Left lung (tissue), 14 donors: ENCODE measurements at places on chromosomes 4 and X. TPM values are rescaled to one million over a fixed set of nuclear protein-coding genes. Genes with fewer than 3 reads are reported as not detected.

DNA sequence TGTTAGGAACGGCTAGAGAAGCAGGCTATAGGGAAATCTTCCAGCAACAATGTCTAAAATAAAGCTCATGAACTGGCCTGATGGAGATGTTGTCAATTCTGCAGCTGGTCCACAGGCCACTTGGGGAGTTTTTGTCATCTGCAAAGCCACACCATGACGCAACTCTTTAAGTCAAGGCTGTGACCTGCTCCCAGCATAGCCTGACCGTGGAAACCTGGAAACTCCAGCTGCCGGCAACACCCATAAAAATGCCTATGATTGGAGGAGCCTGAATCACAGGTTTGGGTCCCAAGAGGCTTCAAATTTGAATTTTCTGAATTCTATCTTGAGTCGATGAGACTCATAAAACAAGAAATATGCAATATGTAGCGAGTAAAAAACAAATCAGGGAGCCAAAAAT lies 969.2 kb upstream of the PRKX start:
- DNase-seq = no peak
- H3K4me3 ChIP-seq = no peak overlapping the region
- H3K27me3 ChIP-seq = no peaks in the 10 kb centered on the region
- H3K27ac ChIP-seq = no peak overlapping the region
- H3K36me3 ChIP-seq = no peaks in the 10 kb centered on the region

PPP1R2C gene
- not detected for polyA plus RNA-seq

- no peaks in the 10 kb centered on the region for H3K27me3 ChIP-seq
- no peak overlapping the region for H3K27ac ChIP-seq
- no peaks in the 10 kb centered on the region for H3K36me3 ChIP-seq
- H3K4me1 ChIP-seq = no peaks in the 10 kb centered on the region
These were observed 61.2 kb downstream of the NDNF start for GRCh38 chr4:121011138-121011537.

DNA sequence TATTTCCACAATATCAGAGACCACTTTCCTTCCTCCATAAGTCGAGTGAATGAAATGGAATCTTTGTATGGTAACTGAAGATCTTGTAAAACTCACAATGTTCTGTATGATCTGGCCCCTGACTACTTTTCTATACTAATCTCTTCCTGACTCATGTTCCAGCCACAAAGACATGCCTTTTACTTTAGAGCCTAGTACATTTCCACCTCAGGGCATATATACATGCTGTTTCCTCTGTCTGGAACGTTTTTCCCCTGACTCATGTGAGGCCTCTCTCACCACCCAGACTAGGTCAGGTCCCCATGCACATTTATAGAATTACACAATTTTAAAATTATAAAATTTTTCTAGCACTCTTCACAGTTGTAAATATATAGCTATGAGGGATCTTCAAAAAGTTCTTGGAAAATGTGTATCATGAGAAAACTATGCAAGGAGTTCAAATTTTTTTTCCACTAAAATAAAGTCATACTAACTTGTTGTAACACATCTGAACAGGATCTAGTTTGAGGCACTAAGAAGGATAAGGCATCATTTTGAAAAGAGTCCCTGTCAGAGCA lies 208.8 kb downstream of the SH2D1A start:
- H3K27me3 ChIP-seq = no peaks in the 10 kb centered on the region
- no peaks in the 10 kb centered on the region for H3K36me3 ChIP-seq
- no peak overlapping the region for H3K27ac ChIP-seq
- H3K4me1 ChIP-seq = no peaks in the 10 kb centered on the region
- H3K4me3 ChIP-seq = no peak overlapping the region

PNMA6E gene
- not detected for polyA plus RNA-seq

GRCh38 chrX:74550295-74550802 lies 64.1 kb downstream of the RLIM start:
- no peak overlapping the region for H3K27ac ChIP-seq
- no peaks in the 10 kb centered on the region for H3K4me1 ChIP-seq
- DNase-seq = peak; percentile 81
- no peaks in the 10 kb centered on the region for H3K36me3 ChIP-seq

FAM9B gene
- not detected for polyA plus RNA-seq

DNA sequence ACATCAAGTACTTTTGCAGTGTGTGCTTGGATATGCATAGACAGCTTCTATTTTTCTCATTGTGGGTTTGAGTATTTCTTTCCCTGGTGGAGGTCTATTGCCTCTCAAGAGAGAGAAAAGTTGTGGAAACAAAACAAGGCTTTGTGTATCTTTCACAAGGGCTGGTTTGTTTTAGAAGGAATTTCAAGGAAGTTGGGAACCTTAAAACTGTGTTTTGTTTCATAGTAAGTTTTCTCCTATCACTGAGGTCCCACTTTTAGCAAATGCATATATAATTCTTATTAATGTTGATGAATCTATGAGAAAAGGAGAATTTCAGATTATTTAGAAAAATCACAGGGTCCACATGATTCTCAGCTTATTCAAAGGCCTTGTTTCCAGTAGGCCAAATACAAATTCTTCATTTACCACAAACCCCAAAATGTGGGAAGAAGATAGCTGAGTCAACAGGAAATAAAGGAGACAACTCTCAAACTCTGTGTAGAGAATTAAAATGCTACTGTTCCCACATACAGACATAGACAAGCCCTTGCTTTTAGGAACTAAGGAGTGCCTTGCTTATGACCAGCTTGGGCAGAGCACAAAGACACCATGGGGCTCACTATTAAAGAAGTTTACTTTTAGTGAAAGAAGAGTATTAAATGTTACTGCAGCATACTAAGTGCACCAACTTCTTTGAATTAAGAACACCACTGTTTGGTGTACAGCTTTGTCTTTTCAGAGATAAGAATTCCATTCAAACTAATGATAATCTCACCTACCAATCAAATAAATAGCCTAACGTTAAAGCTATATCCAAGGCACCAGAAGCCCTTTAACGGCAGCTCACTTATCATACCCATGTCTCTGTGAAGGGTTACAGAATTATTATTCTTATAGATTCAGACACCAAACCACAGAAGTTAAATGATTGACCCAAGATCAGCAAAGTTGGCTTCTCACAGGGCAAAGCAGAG lies 177.4 kb upstream of the LEF1 start:
- no peaks in the 10 kb centered on the region for H3K27me3 ChIP-seq
- H3K4me3 ChIP-seq = no peak overlapping the region
- H3K4me1 ChIP-seq = peaks cover 4% of the 10 kb centered on the region
- H3K36me3 ChIP-seq = no peaks in the 10 kb centered on the region
- no peak for DNase-seq
- H3K27ac ChIP-seq = no peak overlapping the region

DNA sequence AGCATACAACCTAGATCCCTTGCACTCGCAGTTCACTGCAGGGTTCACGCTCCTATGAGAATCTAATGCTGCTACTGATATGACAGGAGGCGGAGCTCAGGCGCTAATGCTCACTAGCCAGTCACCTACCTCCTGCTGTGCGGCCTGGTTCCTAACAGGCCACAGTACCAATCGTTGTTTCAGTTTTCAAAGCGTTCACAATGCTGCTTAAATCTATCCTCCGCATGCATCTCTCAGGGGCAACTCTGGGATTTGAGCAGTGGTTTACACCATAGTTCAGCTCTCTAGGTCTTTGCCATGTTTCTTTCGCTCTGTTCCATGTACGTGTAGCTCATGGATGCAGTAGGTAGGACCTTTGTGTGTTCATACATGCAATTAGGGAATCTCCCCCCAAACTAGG lies 47.2 kb downstream of the CLOCK start:
- H3K4me3 ChIP-seq = no peak overlapping the region
- no peaks in the 10 kb centered on the region for H3K27me3 ChIP-seq
- DNase-seq = no peak
- H3K27ac ChIP-seq = no peak overlapping the region
- H3K36me3 ChIP-seq = no peaks in the 10 kb centered on the region

GRCh38 chrX:34656467-34656841 lies 631 bp downstream of the TMEM47 start:
- H3K4me1 ChIP-seq = no peaks in the 10 kb centered on the region
- DNase-seq = no peak
- no peaks in the 10 kb centered on the region for H3K36me3 ChIP-seq
- peaks cover 8% of the 10 kb centered on the region for H3K27me3 ChIP-seq
- peak overlapping the region; percentile 69 for H3K27ac ChIP-seq

GRCh38 chr4:4995103-4995907 lies 24.0 kb downstream of the CYTL1 start:
- H3K4me1 ChIP-seq = no peaks in the 10 kb centered on the region
- H3K36me3 ChIP-seq = no peaks in the 10 kb centered on the region
- DNase-seq = peak; percentile 69
- no peaks in the 10 kb centered on the region for H3K27me3 ChIP-seq
- H3K4me3 ChIP-seq = no peak overlapping the region
- H3K27ac ChIP-seq = no peak overlapping the region

- H3K27ac ChIP-seq = peak overlapping the region; percentile 99
- peaks cover 56% of the 10 kb centered on the region for H3K4me1 ChIP-seq
- peak overlapping the region; percentile 95 for H3K4me3 ChIP-seq
- H3K27me3 ChIP-seq = no peaks in the 10 kb centered on the region
- no peaks in the 10 kb centered on the region for H3K36me3 ChIP-seq
These were observed 340 bp downstream of the HNRNPD start for GRCh38 chr4:82373486-82373815.

SPCS3 gene
- 79.7 TPM for polyA plus RNA-seq

TMEM35A gene
- 17.0 TPM for polyA plus RNA-seq

DNA sequence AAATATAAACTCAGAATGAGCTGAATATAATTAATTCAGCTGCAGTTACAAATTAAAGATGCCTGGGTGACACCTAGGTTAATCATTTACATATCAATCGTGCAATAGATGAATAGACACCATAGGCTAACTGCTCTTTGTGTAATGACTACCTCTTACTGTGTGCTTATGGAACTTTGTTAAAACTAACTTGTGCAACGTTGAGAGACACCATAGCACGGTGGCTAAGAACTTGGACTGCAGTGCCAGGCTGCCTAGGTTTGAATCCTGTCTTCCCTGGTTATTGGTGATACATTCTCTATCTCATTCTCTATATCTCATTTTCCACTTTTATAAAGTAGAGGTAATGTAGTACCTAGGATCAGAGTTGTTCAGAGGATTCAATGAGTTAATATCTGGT lies 46.9 kb downstream of the SMAD1 start:
- no peak overlapping the region for H3K27ac ChIP-seq
- no peak overlapping the region for H3K4me3 ChIP-seq
- H3K4me1 ChIP-seq = peaks cover 3% of the 10 kb centered on the region
- DNase-seq = no peak
- no peaks in the 10 kb centered on the region for H3K36me3 ChIP-seq

DNA sequence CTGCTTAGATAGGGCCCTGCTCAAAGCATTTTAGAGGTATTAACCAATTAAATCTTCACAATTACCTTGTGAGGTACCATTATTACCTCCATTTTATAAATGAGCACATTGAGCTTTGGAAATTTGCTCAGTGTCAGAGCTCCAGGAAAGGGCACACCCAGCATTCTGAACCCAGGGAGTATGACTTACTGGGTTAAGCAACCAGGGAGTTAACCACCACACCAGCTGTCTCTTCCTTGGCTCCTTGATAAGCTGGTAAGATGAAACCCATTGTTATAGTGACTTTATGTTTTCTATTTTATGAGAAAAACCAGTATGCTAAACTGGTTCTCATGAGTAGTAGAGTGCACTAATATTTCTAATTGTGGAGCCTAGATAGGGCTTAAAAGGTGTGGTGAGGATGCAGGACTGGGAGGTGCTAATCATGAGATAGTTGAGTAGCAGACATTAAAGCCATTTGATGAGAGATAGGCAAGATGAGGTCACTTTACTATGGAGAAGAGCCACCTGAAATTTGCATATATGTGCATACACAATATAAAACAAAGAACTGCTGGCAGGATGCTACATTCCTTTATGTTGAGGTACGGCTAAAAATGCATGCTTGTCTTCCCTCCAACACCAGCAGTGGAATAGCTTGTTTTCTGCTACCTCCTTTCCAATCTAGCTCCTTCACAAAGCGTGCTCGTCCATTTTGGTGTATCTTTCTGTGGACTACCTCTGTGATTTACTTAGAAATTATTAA lies 556.1 kb downstream of the SPRY1 start:
- no peaks in the 10 kb centered on the region for H3K27me3 ChIP-seq
- H3K4me3 ChIP-seq = no peak overlapping the region
- no peak overlapping the region for H3K27ac ChIP-seq
